Fibroblast of skin of left biceps (primary cell): ENCODE measurements at places on chromosomes 1 and 21.

DNA sequence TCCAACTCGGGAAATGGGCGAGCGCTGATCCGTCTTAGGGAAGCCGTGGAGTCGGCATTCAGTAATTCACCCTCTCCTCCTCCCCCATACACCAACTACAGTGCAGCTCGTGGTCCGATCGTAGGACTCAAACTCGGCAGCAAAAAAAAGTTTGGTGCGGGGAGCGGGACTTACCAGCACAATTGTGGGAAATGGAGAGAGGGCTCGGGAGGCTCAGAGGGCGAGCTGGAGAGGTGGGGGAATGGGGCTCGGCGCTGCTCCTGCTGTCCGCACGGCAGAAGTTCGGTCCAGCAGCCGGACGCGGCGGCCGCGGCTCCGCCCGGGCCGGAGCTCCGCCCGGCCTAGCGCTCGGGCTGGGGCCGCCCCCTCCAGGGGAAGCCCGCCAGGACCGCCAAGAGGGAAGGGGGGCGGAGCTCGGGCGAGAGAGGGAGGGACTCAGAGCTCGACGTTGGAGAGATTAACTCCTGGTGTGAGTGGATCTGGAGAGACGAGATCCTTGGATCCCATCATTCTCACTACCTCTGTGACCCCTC is 676 bp upstream of the PIAS3 start:
- DNase-seq: peak; percentile 60

DNA sequence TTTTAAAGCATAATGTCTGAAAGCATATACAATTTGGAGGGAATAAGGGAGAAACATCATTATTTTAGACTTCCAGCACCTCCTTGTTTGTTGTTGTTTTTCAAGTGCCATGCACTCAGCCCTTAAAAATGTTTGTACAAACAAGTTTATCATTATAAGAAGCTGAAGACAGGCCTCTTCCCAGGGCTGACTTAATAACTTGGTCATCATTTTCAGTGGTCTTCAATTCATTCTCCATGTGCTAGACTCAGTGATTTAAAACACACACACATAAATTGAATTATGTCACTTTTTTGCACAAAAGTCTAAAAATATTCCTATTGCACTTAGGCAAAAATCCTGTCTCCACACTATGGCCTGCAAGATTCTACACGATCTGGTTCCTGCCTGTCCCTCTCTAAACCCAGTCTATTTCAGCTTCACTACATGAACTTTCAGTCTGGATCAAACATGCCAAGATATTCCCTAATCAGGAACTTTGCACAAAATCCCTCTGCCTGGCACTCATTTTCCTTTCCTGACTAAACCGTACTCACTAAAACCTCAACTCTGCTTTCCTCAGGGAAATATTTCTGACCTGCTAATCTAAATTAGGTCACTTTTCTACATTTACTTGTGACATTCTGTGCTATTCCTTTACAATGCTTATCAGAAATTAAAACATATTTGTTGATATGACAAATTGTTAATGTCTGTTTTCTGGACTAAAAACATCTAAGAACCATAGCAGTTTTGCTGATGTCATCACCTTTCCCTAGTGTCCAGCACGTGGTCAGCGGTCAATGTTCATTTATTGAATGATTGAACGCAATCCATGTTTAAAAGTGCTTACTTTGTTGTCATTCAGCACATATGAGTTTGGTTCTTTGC is 14.8 kb upstream of the GBP5 start:
- no peak for DNase-seq

GRCh38 chr1:177471244-177471643 is 300.5 kb downstream of the BRINP2 start:
- no peak for DNase-seq

- no peak for DNase-seq
Measured at GRCh38 chr1:201164645-201165044, 10.4 kb upstream of the TMEM9 start.

- no peak for DNase-seq
Measured at GRCh38 chr1:68454534-68454933, 4.8 kb upstream of the RPE65 start.

DNA sequence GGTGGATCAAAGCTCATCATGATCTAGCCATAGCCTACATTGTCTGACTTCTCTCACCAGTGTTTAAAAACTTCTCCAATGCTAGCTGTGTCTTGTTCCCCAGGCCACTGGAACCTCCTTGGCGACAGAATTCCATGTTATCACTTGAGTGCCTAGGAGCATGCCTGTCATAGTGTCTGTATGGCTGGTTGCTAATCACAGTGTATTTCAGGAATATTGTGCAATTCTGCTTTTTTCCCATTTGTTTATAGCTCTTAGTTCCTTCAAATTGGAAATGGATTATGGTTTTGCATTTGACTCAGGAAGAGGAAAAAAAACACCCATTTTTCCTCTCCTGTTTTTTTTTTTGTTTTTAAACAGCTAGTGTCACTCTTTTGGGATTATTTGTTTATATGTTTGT is 25.5 kb downstream of the ROR1 start:
- DNase-seq: no peak

- no peak for DNase-seq
Measured at GRCh38 chr1:237736372-237737029, 154.2 kb downstream of the ZP4 start.
